ENCODE measurements at places on chromosomes 7 and 10. TPM values are rescaled to one million over a fixed set of nuclear protein-coding genes. Genes with fewer than 3 reads are reported as not detected.

FAM13C gene
- total RNA-seq: 7.8 TPM

DNA sequence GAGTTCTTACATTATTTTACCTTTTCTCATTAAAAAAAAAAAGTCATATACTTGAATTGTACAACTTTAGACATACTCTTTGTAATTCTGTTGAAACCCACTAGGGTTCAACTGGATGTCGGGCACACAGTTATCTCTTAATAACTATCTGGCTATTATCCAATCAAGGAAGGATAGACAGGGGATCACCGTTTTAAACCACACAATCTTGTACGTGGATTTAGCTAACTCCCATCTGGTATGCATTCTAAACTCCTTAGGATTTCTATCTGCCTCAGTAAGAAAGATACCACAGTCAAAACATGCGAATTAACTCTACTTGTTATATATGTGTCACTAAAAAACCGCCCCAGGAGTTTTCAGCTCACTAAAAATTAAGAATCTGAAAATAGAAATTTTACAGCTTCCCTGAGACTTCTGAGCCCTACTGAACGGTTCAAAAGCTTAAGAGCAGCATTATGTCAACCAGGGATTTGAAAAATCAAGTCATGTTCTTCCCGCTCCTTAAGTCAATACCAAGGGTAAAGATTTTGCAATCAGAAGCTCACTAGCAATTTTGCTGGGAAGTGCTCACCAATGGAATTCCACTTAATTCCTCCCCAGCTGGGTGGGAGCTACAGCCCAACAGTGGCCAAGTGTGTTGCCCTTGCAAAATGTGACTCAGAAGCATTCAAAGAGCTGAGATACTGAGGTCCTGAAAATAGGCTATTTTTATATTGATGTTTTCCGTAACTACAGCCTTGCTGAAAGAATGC is 267.0 kb downstream of the FRMD4A start:
- no peak for DNase-seq

- DNase-seq: no peak
Observed at GRCh38 chr10:62462461-62462860, 88.3 kb downstream of the ZNF365 start.

DNA sequence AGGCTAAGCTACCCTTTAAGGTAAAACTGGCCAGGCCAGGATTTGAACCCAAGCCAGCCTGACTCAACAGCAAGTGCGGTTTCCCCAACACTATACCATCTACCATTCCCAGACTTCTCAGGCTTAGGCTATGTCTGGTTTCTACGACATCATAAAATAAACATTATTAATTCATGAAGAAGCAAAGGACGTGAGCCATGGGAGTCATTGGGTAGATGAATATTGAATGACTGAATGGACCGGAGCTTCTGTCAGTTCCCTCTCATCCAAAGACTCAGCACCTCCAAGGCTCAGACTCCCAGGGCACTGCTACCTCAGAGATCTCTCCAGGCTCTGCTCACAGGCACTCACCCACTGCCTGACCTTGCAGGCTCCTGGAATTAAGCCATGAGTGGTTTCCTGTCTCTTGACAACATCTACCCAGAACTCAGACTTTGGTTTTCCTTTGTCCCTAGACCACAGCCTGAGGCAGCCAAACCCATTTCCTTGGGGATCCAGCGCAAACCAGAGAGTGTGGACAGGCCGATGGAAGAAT is 64.6 kb upstream of the STEAP1B start:
- DNase-seq: no peak

GPR15LG gene
- total RNA-seq: not detected

DNA sequence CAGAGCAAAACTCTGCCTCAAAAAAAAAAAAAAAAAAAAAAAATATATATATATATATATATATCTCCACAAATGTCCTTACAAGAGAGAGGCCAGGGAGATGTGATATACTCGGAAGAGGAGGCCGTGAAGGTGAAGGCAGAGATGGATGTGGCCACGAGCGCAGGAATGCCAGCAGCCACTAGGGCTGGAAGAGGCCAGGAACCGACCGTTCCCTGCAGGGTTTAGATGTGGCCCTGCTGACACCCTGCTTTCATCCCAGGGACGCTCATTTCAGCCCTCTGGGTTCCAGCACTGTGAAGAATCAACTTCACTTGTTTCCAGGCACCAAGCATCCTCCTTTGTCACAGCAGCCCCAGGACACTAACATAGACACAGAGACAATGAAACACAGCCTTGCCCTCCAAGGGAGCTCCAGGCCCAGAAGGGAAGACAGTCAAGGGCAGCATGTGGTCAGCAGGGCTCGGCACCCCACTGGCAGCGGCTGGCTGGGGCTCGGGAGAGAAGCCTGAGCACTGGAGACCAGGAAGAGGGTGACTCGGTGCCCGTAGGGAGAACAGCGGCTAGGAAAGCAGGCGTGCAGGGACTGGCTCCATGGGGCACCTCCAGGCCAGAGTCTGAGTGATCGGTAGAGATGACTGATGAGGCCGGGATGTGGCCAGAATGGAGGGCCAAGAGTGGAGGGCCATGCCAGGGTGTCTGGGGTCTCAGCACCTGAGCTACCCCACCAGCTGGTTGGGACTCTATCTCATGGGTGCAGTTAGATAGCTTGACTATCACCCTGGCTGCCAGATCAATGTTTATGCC is 7.6 kb downstream of the WDR86 start:
- DNase-seq: no peak

ARHGEF35 gene
- 0.87 TPM for total RNA-seq

OR2F1 gene
- total RNA-seq: not detected

DNA sequence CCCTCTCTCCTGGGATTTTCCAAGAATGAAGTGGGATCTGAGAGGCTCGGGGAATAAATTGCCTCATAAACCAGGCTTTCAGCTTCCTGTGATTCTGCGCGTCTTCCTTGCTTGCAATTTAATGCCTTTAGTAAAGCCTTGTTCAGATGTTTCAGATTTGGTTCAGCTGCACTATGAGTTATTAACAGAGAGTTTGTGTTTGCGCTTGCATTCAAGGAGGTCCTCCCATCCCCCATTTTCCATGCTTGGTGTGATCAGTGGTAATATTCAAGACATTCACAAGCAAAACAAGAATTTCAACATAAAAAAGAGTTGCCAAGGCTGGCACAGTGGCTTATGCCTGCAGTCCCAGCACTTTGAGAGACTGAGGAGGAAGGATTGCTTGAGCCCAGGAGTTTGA is 1068.9 kb downstream of the TYW1 start:
- DNase-seq: no peak

DNA sequence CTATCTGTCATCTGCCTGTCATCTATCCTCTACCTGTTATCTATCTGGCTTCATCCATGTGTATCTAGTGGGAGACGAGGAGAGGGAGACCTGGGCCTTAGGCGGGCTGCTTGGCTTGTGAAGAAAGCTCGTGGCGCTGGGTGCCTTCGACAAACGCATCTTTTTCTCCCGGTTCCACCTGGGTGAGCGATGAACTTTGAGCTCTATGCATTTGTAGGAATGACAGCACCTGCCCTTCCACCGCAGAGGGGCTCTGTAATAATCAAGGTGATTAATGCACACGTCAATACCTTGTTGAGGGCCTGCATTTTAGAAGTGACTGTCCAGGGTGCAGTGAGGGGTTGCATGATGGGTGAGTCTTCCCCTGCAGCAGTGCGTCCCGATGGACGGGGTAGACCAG is 2.6 kb upstream of the VIPR2 start:
- no peak for DNase-seq

FGFBP3 gene
- total RNA-seq: 0.32 TPM
